Activated CD4-positive, alpha-beta T cell treated with anti-CD3 and anti-CD28 coated beads for 1 hour (primary cell): ENCODE measurements at places on chromosomes 7 and 10.

DNA sequence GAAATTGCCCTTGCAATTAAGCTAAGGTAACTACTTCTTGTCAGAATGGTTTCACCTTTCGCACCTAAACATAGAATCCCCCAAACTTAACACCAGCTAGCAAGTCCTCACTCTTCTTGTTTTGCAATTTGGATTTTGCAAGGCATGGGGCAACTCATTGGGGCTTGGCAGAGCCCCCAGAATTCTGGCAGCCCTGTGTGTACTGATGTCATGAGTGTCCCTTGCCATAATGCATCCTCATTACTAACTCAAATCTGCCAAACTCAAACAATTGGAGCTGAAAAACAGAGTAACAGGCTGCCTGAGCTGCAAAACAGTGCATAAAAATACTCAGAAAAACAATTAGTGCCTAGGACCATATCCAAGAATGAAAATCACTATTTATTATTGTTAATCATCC lies 7.9 kb upstream of the XPNPEP1 start:
- DNase-seq = no peak

GRCh38 chr7:107690611-107691010 lies 30.0 kb downstream of the SLC26A4 start:
- no peak for DNase-seq

- no peak for DNase-seq
Observed at GRCh38 chr10:51422311-51423120, 276.9 kb downstream of the CSTF2T start.

- no peak for DNase-seq
Observed at GRCh38 chr7:30322271-30323005, 38.0 kb downstream of the ZNRF2 start.
